ENCODE measurements at places on chromosomes 12 and 14.

DNA sequence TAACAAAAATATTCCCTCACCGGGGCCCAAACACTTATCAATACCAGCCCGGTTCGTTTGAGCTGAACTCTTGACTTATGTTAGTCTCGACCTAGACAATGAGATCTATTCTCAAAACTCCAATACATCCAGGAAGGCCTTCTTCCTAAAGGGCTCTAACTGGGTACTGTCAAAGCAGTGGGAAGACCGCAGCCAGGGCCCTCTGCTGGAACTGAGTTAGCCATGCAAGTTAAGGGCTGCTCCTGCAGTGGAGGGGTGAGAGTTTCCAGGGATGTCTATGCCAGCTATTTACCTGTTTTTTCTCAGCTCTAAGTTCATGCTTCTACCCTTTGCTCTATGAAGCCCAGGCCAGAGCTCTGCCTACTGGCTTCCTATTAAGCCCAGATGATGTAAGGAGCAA lies 348.8 kb downstream of the GXYLT1 start:
- no peak overlapping the region for H3K27ac ChIP-seq
- no peaks in the 10 kb centered on the region for H3K36me3 ChIP-seq
- no peaks in the 10 kb centered on the region for H3K27me3 ChIP-seq
- no peak for DNase-seq
- no peaks in the 10 kb centered on the region for H3K4me1 ChIP-seq

DNA sequence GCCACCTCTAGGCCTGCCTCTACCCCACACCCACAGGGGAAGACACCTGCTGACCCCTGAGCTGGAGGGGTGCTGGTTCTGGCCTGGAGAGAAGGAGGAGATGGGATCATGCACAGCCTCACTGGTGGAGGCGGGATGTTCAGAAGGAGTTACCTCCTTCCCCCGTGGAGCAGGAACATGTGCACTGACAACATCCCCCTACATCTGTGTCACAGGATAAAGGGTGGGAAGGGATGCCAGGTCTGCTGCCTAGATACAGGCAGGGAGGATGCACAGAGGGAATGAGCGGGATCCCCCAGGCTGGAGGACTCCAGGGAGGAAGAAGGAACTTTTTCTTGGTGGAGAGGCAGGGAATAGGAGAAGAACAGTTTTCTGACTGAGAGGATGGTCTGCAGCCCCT lies 8.8 kb downstream of the NRXN3 start:
- H3K27ac ChIP-seq: no peak overlapping the region
- DNase-seq: no peak
- H3K27me3 ChIP-seq: no peaks in the 10 kb centered on the region

- peaks cover 12% of the 10 kb centered on the region for H3K27me3 ChIP-seq
- DNase-seq: no peak
- H3K4me1 ChIP-seq: peaks cover 27% of the 10 kb centered on the region
- H3K27ac ChIP-seq: no peak overlapping the region
- no peak overlapping the region for H3K4me3 ChIP-seq
These were observed 418 bp upstream of the CISTR start for GRCh38 chr12:53752192-53752601.

DNA sequence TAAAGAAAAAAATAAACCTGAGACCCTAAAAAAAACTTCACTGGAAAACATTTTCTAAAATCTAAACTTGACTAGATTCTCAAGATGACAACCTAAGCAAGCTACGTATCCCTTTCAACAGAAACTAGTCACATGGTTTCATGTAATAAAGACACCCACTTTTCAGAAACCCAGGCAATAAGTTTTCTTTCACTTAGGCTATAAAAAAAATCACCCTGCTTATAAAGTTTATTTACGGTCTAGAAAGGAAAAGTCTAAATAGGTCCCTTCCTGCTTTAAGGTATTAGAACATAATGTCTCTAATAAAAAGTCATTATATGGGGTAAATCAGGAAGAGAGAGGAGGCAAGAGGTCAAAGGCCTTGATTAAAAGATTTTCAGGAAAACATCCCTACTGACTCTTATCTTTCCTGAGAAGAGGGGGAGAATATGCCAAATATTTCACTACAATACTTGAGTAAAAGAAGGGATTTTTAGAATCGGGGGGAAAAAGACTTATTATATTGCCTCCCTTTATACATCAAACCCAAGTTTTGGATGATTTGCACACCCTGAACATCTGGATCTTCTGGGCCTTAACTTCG lies 9.5 kb downstream of the CLIP1 start:
- DNase-seq: no peak
- no peaks in the 10 kb centered on the region for H3K27me3 ChIP-seq
- H3K27ac ChIP-seq: peak overlapping the region; percentile 91
- H3K4me3 ChIP-seq: peak overlapping the region; percentile 68

- H3K4me1 ChIP-seq: no peaks in the 10 kb centered on the region
- no peak overlapping the region for H3K27ac ChIP-seq
- no peaks in the 10 kb centered on the region for H3K36me3 ChIP-seq
- no peaks in the 10 kb centered on the region for H3K27me3 ChIP-seq
- H3K4me3 ChIP-seq: no peak overlapping the region
These were observed 235.9 kb upstream of the KITLG start for GRCh38 chr12:88816201-88816600.

- DNase-seq: no peak
- H3K4me3 ChIP-seq: no peak overlapping the region
- no peaks in the 10 kb centered on the region for H3K27me3 ChIP-seq
These were observed 108.4 kb downstream of the PPP1R12A start for GRCh38 chr12:79826267-79827128.

DNA sequence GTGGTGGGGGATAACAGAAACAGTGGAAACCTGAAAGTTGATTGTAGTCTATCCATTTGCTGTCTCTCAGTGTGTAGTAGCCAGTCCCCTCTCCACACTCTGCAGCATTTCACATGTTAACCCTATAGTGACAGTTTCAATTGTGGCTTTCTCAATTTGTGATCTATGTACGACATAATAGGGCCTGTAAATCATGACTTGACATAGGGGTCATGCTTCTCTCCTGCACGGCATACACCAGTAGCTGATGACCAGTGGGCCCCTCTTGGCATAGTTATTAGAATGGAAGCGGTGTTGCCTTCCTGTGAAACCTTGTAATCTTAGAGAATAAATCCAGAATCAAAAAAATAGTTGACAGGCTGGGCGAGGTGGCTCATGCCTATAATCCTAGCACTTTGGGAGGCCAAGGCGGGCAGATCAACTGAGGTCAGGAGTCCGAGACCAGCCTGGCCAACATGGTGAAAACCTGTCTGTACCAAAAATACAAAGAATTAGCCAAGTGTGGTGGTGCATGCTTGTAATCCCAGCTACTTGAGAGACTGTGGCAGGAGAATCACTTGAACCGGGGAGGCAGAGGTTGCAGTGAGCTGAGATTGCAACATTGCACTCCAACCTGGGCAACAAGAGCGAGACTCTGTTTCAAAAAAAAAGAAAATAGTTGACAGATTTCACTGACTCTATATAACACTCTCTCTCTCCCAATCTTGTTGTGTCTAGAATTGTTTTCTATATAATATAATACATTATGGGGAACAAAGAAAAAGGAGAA lies 44.6 kb upstream of the VSX2 start:
- no peak overlapping the region for H3K4me3 ChIP-seq
- H3K36me3 ChIP-seq: peaks cover 11% of the 10 kb centered on the region
- no peak for DNase-seq
- H3K4me1 ChIP-seq: no peaks in the 10 kb centered on the region
- H3K27me3 ChIP-seq: no peaks in the 10 kb centered on the region

DNA sequence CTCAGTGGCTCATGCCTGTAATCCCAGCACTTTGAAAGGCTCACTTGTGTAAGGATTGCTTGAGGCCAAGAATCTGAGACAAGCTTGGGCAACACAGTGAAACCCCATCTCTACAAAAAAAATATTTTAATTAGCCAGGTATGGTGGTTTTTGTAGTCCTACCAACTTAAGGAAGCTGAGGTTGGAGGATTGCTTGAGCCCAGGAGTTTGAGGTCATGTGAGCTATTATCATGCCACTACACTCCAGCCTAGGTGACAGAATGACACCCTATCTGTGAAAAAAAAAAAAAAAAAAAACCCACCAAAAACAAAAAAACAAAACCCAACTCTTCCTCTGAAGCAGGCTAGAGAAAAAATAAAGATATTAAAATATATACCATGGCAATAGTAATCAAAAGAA lies 41.2 kb downstream of the TMEM116 start:
- DNase-seq: no peak
- peaks cover 20% of the 10 kb centered on the region for H3K36me3 ChIP-seq
- H3K27me3 ChIP-seq: no peaks in the 10 kb centered on the region
- H3K4me3 ChIP-seq: no peak overlapping the region

DNA sequence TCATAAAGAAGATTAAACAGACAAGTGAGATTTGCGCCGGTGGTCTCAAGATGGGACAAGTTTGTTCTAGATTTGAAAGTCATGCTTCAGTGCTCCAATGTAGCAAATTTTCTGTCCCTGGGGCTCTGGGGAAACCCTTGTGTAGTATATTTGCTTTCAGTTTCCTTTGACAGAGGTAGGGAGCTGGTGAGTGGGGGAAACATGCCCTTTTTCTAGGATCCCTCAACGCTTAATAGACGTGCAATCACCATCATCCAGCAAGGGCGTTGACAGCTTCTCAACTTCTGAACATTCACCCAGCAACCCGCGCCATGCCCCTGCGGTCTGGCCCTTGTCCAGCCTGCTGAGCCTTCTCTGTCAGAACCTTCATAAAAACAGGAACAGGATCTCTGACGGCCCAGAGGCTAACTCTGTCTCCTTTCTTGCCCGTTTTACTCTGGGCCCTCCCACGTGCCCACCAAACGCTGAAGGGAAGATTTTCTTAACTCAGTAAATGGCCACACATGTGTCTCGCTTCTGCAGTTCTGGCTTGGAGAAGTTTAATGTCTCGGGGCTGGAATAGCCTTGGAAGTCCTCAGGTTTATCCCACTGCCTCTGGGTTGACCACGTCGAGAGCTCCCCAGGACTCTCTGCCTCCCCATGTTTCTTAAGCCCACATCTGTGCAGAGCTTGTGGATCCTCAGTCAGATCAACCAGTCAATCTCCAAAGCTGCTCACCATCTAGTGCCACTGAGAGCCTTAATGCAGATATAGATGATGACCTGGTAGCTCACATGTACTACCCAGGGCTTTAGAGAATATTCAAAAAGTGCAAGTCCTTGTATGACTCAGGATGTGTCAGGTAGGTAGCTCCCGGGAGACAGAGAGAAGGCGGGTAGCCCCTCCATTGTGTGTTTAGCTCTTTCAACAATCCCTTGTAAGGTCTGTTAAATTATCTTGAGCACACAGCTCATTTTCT lies 58.1 kb upstream of the CCND2 start:
- no peaks in the 10 kb centered on the region for H3K36me3 ChIP-seq
- H3K4me1 ChIP-seq: peaks cover 45% of the 10 kb centered on the region
- peak overlapping the region; percentile 59 for H3K4me3 ChIP-seq
- peak overlapping the region; percentile 59 for H3K27ac ChIP-seq

- H3K27ac ChIP-seq: no peak overlapping the region
- DNase-seq: no peak
- H3K36me3 ChIP-seq: no peaks in the 10 kb centered on the region
- H3K4me3 ChIP-seq: no peak overlapping the region
- no peaks in the 10 kb centered on the region for H3K27me3 ChIP-seq
- H3K4me1 ChIP-seq: peaks cover 5% of the 10 kb centered on the region
These were observed 15.7 kb downstream of the ARL6IP4 start for GRCh38 chr12:122996188-122996601.

GRCh38 chr12:23817345-23817744 lies 132.1 kb downstream of the SOX5 start:
- no peaks in the 10 kb centered on the region for H3K4me1 ChIP-seq
- no peak overlapping the region for H3K27ac ChIP-seq
- no peaks in the 10 kb centered on the region for H3K36me3 ChIP-seq
- H3K27me3 ChIP-seq: no peaks in the 10 kb centered on the region

DNA sequence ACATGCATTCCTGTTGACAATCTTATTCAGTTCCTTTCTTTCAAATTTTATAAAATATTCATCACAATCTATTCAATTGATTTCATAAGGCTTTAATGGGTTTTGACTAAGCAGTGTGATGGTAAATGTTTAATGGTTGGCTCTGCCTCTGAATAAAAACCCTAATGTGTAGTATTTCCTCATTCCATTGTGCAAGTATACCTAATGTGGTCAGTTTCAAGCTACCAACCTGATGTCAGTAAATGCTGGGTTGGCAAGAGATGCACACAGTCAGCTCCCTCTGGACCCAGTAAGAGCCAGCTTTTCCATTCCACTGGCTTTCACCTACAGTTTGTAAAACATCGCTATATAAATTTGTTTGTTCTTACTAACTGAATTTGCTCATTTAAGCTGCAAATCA lies 53.9 kb downstream of the METTL25 start:
- DNase-seq: no peak
- no peaks in the 10 kb centered on the region for H3K4me1 ChIP-seq
- no peak overlapping the region for H3K4me3 ChIP-seq
- no peak overlapping the region for H3K27ac ChIP-seq
- no peaks in the 10 kb centered on the region for H3K27me3 ChIP-seq

DNA sequence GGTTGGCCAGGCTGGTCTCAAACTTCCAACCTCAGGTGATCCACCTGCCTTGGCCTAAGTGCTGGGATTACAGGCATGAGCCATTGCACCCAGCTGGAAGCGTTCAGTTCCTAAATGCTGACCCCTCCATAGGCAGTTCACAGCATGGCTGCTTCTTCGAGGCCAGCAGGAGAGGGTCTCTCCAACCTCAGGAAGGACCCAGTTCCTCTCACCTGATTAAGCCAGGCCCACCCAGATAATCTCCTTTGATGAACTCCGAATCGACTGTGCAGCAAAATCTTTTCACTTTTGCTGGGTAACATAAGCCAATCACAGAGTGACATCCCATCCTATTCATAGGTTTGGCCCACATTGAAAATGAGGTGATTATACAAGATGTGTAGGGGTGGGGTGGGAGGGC lies 165.1 kb downstream of the ADCK1 start:
- no peaks in the 10 kb centered on the region for H3K36me3 ChIP-seq
- H3K27me3 ChIP-seq: peaks cover 41% of the 10 kb centered on the region
- no peak for DNase-seq
- H3K4me1 ChIP-seq: peaks cover 3% of the 10 kb centered on the region
- H3K4me3 ChIP-seq: no peak overlapping the region

GRCh38 chr12:101299346-101299745 lies 19.4 kb downstream of the UTP20 start:
- peaks cover 33% of the 10 kb centered on the region for H3K36me3 ChIP-seq
- H3K27me3 ChIP-seq: no peaks in the 10 kb centered on the region
- DNase-seq: no peak
- peaks cover 3% of the 10 kb centered on the region for H3K4me1 ChIP-seq
- H3K4me3 ChIP-seq: no peak overlapping the region

GRCh38 chr14:93895023-93895604 lies 32.0 kb upstream of the FAM181A start:
- H3K27me3 ChIP-seq: peaks cover 7% of the 10 kb centered on the region
- H3K4me1 ChIP-seq: no peaks in the 10 kb centered on the region
- no peak for DNase-seq
- no peak overlapping the region for H3K27ac ChIP-seq

DNA sequence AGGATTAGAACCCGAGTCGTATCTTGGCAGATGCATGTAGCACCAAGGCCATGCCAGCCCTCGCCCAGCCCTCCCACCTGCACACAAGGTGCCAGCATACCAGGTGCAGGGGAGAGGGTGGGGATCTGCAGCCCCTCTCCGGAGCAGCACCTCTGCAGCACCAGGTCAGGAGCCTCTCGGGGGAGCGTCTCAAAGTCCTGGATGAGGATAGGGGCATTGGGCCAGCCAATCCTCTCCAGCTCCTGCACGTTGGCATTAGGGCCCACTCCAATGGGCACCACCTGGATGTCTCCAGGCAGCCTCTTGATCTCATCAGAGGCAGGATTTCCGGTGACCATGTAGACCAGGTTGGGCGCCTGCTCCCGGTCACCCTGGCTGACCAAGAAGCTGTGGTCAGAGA lies 73.2 kb upstream of the ANO2 start:
- no peaks in the 10 kb centered on the region for H3K36me3 ChIP-seq
- H3K27me3 ChIP-seq: peaks cover 7% of the 10 kb centered on the region
- H3K27ac ChIP-seq: no peak overlapping the region
- no peak overlapping the region for H3K4me3 ChIP-seq

All from activated CD4-positive, alpha-beta memory T cell treated with anti-CD3 and anti-CD28 coated beads, Interleukin-2, amount 10 ng/mL, durations not matched to agents 7 days and 5 days (primary cell).